ENCODE measurements at places on chromosomes 11 and 22. TPM values are rescaled to one million over a fixed set of nuclear protein-coding genes. Genes with fewer than 3 reads are reported as not detected.

DNA sequence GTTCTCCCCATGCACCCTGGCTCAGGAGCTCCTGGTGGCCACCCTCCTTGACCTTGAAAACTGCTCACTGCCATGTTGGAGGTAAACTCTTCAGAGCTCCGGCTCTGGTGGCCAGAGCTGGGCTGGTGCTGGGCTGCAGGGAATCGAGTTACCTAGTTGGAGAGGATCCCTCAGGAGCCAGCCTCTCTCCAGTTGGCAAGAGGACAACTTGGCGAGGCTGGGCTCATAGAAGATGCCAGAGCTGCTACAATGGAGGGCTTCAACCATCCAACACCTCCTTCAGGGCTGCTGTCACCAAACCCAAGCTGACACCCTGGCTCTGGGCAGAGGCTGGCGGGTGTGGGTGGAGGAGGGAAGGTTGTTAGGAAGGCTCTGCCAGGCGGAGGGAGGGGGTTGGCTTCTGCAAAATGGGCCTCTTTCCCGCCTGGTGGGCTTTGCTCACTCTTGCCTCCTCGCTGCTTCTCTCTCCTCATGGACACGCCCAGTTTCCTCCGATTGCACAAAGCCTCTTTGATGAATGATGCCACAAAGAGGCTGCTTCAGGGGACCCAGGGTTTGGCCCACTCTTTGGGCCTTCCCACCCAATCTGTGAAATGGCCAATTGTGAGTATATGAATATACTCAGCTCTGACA is 53.1 kb downstream of the THAP12 start:
- DNase-seq, result no peak

- no peak for DNase-seq
Measured at GRCh38 chr11:57812634-57813033, 51.0 kb downstream of the CTNND1 start.

- DNase-seq, result no peak
Measured at GRCh38 chr11:58391879-58392278, 14.8 kb downstream of the OR5B3 start.

DNA sequence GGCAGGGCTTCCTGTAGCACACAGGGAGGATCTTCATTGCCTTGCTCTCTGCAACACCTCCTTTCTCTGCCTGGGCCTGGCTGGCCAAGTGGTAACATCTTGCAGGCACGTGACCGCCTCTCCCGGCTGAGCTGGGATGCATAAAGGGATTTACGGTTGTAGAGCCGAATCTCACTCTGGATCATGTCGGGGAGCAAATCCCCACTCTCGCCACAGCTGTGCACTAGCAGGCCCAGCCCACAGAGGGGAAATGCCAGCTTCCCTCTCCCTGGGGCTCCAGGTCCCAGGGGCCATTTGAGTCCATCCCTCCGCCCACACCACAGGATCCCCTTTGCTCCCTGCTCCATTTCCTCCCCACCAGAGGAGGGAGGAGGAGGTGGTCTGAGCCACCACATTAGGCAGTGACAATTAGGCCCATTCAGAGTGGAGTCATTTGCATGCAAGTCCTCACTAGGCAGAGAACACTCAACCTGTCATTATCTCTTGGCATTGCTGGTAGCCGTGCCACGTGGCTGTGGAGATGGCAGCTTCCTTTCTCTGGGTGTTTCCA is 196.7 kb downstream of the DSCAML1 start:
- DNase-seq, result no peak

- no peak for DNase-seq
Measured at GRCh38 chr11:9688716-9689511, 25.0 kb downstream of the SWAP70 start.

GRCh38 chr22:30386960-30387827 is at the start of gene RNF215:
Gene RNF215, minus strand, starts transcription at chr22:30387411. Its CDS starts 98 bp downstream, at chr22:30387313.
- DNase-seq, result peak; percentile 93

GRCh38 chr11:114442536-114442935 is 3.3 kb downstream of the REXO2 start:
- no peak for DNase-seq

DNA sequence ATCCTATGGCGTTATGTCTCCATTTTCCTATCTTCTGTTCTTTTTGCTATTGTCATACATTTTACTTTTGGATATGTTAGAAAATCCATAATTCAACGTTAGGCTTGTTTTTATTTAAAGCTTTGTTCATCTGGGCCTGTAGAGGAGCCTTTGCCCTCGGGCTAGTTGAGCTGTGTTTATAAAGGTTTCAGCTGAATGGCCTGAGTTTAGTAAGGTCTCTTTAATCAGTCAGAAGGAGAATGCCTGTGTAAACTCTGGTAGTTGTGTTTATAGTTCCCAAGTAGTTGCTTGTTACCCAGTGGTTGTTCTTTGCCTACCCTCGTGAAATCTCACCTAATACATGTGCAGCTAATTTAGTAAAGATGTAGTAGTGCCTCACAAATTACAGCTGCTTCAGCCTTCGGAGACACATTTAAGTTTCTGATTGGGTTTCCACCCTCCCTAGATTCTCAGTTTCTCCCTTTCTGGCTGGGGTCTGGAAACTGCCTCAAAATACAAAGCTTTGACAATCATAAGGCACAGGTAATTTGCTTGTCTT is 33.1 kb downstream of the MTMR3 start:
- DNase-seq, result no peak

GRCh38 chr22:46071451-46072109 is 78.7 kb upstream of the PPARA start:
- peak; percentile 97 for DNase-seq

GRCh38 chr11:8681837-8682302 is 595 bp downstream of the TRIM66 start:
- DNase-seq, result no peak

DNA sequence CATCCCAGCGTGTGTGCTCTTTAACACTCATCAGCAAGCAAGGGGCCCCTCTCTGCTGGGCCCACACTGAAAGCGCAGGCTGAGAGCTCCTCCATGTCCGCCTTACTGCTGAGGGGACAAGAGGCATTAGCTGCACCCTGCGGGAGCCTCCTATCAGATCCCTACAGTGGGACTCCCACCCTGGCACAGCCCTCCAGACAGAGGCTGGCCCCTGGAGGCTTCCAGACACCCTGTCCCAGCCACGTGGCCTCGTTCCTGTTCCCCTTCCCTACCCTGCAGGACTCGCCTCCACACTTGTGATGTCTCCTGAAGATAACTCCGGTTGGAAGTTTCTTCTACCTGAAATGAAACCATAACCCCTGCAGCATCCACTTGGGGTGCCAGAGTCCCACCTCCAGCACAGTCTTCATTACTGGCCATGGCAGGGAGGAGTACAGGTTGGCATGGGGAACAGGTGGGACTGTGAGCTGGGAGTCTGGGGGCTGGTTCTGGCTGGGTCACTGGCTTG is 5.0 kb upstream of the SH3BP1 start:
- DNase-seq, result no peak

DNA sequence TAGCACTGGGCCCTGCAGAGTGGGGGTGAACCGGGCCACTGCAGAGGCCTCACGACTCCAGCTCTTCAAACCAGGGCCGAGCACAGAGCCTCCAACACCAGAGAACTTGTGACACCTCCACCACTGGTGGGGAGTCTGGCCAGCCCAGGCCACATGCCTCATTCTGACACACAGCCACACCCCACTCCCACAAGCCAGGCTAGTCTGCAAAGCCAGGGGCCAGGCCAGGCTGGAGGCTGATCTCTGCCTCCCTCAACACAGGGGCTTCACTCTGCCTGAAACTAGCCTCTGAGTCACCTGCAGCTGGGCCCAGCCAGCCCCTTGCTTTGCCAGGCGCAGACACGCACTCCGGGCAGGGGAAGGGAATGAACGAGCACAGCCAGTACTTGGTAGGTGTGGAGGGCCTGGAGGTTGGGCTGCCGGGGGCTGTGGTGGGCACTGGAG is 102.9 kb downstream of the MED15 start:
- DNase-seq, result no peak

GRCh38 chr11:41281131-41281742 is 178.2 kb downstream of the LRRC4C start:
- no peak for DNase-seq

DNA sequence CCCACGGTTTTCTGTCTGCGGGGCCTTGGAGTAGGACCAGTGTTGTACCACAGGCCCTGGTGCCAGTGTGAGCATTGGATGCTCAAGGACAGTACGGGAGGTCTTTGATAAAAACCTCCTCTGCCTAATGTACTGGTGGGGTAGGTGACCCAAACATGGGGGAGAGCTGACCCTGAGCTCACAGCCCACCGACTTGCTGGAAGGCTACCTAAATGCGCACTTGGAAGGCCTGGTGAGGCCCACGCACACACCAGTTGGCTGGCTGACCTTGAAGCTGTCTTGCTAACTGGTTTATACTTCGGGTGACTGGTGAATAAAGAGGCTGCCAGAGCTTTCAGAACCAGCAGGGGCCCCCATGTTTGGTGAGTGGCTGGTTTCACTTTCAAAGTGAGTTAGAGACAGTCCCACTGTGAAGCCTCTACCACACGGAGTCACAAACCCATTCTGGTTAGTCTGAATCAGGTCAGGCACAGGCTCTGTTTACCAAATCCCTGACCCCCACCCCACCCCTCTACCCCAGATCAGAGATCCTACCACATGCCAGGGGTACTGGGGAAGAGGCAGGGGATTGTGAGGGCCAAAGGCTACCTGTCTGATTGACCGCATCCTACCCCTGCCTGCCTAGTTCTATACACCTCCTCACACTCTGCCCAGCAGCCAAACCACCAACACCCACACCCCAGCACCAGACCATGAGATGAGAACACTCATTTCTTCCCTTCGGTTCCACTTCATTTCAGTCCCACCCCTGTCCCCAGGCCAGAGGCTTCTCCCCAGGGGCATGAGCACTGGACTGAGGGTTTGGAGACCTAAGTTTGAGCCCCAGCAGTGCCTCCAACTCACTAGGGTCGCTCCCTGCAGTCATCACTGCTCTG is 12.7 kb upstream of the IL2RB start:
- DNase-seq, result no peak

- no peak for DNase-seq
Measured at GRCh38 chr22:19879246-19879570, 24.5 kb upstream of the GNB1L start.

- no peak for DNase-seq
Measured at GRCh38 chr22:47035425-47035881, 273.0 kb downstream of the TBC1D22A start.

- DNase-seq, result no peak
Measured at GRCh38 chr22:36838119-36839030, 21.5 kb upstream of the PVALB start.

GRCh38 chr11:66510271-66510989 is at the start of gene BBS1:
Gene BBS1, plus strand, starts transcription at chr11:66510635. Its CDS starts 25 bp downstream, at chr11:66510660.
- peak; percentile 95 for DNase-seq

DNA sequence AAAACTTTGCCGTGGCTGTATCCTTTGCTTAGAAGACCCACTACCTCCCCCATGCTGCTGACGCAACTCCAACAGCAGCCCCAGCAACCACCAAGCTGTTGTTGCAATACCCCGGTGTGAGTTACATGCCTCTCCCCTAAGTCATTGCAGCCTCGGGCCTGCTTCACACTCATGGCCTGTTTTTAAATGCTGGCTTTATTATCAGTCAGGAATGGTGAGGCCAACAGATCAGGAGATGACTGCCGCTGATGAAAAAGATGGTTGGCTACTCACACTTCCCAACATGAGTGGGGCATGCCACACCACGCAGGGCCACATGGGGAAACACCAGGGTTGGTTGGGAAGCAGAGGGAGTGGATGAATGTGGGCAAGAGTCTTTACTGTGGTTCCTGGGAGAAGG is 171.5 kb upstream of the SYT13 start:
- no peak for DNase-seq

DNA sequence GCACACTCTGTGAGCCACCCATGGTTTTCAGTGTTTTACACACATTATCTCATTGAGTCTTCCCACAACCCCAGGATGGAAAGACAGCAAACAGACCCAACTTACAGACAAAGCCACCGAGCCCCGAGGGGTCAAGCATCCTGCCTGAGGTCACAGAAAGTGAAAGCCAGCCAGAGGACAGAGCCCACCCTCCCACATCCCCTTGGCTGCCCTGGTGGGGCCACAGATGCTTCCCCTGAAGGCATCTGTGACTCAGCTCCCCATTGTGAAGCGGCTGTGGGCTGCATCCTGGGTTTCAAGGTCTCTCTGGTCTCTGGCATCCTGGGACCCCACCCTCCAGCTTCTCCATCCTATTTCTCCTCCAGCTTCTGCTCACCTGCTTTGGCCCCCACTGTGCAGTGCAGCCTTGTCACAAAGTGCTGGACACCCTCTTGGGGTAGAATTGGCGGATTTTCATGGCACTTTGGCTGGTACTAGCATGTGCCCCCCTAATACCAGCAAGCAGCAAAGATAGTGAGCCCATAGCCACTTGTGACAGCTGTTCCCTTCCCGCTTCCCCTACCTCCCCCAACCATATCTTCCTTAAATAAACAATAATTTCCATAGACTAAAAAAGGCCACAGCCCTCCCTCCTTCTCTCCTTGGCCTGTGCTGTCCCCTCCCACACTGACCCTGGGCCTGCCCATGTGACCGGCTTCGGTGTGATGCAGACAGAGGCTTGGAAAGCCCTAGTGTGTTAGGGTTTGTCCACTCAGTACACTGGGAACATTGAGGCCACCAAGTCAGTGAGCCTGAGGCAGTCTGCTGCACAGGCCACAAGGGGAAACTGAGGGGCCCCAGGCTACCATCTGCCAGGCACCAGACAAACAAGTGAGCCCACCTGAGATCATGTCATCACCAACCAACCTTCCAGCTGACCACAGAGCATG is 53.9 kb upstream of the SHISAL1 start:
- no peak for DNase-seq

The SERPINH1 gene
- total RNA-seq, result 162 TPM

The DBX1 gene
- not detected for total RNA-seq

The KREMEN1 gene
- 14.6 TPM for total RNA-seq

The MS4A15 gene
- not detected for total RNA-seq

The SGSM1 gene
- 1.6 TPM for total RNA-seq

Data from esophagus muscularis mucosa (tissue), 4 donors.